DMS153 (cell line): ENCODE measurements at places on chromosomes 2 and 18.

DNA sequence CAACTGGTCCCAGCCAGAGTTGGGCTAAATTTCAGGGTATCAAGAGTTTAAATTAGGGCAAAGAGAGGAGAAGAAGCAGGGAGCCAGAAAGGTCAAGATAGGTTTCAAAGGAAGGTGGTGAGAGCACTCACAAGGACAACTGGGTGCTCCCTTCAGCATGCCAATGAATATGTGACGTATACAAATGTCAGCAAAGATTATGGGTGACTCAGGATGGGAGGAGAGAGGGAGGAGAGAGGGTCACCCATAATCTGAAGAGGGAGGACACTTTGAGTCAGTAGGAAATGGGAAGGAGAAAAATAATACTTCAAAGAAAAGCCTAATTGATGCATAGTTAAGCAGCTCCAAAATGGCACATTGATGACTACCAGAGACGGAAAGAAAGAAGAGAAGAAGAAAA, 53.1 kb upstream of the ABCA12 start:
- no peak for DNase-seq

DNA sequence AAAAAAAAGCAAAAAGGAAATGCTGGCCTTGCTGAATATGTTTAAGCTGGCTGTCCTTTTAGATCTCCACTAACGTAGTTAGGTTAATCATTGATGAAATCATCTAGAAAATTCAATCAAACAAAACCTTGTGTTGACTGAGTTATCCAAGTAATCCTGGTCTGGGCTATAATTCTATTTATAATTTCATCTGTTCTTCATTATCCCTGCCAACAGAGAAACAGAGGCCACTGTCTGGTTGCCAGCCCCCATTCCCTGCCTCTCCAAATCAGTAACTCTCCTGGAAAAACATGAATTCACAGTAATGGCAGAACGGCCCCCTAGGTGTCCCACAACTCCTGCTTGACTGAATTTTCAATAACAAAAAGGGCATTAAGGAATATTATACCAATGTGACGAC, 24.6 kb downstream of the DOCK10 start:
- DNase-seq: no peak

DNA sequence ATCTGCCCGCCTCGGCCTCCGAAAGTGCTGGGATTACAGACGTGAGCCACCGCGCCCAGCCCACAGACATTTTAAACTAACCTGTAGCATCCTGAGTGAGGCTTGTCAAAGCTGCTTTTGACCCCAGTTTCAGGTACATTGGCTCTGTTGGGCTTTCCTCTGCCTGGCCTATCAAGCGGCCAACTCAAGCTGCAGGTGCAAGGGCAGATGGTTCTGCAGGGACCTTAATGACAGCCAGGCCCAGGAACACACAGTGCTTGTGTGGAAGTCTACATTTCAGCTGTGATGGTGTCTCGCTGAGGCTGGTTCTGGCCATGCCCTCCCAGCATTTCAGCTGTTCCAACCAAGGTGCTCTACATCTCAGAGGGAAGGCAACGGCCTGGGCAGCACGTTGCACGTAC, 18.4 kb downstream of the INPP4A start:
- DNase-seq: no peak

GRCh38 chr2:143258126-143258892, 129.1 kb downstream of the ARHGAP15 start:
- DNase-seq: no peak

DNA sequence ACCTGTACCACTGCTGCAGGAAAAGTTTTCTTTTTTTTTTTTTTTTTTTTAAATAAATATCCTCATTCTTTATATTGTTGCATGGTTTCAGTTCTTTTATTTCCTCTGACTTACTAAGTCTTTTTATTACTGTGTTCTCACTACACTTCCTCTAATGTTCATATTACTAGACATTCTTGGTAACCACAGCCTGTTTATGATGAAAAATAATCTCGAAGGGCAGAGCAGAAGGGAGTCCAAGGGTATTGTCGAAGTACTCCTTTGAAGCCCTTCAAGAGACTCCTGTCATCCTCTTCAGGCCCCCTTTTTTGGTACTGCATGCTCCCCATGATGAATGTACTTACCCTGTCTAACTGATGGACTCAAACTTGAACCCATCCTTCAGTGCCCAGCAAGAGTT, 61.2 kb downstream of the RND3 start:
- no peak for DNase-seq

- no peak for DNase-seq
Measured at GRCh38 chr2:30298302-30298701, 67.0 kb downstream of the LBH start.

DNA sequence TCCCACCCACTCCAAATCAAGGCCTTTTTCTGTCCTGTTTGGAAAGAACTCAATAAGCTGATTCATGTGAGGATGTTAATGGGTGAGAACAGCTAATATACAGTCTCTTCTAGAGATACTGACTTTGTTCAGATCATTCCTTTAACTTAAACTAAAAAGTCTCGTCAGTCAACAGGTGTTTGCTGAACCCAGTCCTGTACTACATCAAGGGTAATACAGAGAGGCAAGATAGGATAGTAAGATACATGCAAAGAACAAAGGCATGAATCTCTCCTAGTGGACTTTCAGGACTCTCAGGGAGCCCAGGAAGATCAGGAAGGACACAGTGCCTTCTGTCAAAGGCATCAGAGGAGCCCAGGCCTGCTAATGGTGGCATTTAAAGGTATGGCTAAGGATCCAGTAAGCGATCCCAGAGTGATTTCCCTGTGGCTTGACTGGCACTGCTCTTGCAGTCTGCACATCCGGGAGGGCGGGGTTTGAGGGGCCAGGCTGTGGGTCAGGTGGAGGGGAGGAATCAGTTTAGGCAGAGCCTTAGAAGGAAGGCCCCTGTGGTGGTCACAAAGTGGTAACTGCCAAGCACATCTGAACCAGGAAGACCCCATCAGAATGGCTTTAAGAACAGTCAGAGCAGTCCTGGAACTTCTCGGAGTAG, 54.0 kb downstream of the EPAS1 start:
- no peak for DNase-seq

GRCh38 chr2:178199334-178199733, 5.0 kb downstream of the OSBPL6 start:
- DNase-seq: no peak

GRCh38 chr18:36638224-36638623, 190.6 kb downstream of the TPGS2 start:
- no peak for DNase-seq

DNA sequence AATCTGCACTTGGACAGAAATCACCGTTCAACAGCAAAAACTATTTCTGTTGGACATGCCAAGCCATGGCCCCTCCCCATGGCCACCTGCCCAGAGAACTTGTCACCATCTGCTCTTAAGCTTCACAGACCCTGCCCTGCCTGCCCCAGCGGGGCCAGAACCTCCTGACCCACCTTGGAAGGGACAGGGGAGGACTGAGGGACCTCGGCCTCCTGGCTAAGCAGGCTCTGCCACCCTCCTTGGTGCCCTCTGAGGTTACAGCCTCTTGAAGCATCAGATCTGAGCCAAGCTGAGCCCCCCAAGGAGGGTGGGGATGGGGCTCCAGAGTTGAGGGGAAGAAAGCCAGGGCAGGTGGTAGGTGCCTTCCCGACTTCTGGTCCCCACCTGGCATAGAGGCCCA, 6.5 kb downstream of the TEX261 start:
- no peak for DNase-seq

DNA sequence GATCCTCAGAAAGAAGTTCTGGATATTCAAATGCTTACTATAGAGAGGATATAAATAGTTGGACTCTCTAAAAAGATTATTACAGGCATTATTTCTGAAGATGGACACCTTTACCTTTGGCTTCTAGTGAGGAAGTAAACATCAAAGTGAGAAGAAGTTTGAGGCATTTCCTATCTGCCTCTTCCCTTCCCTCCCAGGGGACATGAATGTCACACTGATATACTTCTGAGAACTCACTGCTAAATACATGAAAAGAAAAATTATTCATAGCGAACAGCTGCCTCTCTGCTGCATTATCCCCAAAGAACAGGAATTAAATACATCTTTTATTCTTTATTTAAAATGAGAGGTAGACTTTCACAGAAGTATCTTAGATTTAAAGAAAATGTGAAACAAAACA, 63.6 kb upstream of the PGAP1 start:
- no peak for DNase-seq

- no peak for DNase-seq
Measured at GRCh38 chr2:39313575-39313974, 69.8 kb upstream of the CDKL4 start.

DNA sequence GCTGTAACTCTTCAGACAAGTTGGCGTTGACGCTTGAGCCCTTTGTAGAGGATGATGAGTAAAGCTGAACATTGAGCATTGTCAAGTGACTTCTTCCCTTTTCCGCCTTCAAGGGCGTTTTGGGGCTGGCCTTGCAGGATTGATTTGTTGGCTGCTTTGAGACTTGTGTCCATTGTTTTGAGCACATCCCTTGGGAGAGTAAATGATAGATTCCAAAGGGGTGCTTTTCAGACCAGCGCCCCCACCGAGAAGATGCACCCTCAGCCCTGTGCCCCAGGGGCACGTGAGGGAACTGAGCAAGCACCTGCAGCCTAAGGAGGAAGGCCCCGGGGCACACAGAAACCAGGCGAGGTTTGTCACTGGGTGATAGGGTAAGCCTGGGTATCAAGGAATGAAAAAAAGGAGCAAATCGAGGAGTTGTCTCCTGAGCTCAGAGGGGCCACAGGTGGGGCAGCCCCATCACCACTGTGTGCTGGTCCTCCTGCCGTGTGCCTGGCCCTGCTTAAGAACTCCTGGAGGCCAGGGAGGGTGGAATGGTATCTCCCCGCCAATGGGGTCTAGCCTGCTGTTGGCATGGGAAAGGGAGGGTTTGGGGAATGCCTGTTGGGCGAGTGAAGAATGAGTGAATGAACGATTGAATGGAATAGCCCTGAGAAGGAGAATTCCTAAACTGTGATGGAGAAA, 64.0 kb downstream of the RAB31 start:
- DNase-seq: no peak

DNA sequence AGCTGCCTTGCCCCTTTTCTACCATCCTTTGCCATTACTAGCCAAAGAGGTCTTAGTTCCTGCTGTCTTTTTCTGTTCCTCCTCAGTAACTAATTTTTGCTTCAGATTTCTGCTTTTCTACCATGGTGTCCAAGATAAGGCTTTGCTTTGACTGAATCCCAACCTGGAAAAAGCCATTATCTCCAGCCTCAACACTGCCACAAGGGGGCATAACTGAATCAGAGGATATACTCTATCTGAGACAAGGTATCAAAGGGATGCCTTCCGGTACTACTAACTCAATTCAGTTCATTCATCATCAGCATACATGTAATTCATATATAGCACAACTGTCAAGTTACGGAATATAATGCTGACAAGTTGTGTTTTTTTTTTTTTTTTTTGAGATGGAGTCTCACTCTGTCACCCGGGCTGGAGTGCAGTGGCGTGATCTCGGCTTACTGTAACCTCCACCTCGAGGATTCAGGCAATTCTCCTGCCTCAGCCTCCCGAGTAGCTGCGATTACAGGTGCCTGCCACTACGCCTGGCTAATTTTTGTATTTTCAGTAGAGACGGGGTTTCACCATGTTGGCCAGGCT, 11.4 kb downstream of the OSGEPL1 start:
- DNase-seq: peak; percentile 1

DNA sequence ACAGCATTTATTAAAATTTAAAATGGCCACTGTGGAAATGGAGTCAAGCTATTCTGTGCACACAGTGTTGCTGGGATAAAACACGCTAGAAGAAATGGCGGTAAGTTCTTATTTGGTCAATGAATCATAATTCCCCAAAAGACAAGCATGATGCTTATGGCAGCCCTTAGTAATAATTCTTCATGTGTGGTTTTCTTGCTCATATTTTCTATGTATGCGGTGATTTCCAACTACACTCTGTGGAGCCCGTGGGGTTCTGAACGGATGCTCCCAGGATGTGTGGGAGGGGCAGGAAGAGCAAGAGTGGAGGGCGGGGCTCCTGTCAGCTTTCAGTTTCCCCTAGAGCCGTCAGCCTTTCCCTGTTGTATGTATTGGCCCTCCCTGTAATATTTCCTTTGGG, 91.7 kb upstream of the RMDN2 start:
- no peak for DNase-seq

GRCh38 chr2:64142741-64143168, 1.5 kb downstream of the PELI1 start:
- DNase-seq: no peak

- no peak for DNase-seq
Measured at GRCh38 chr2:70999362-70999761, 4.7 kb upstream of the TEX261 start.

- no peak for DNase-seq
Measured at GRCh38 chr2:15756011-15756550, 164.4 kb downstream of the DDX1 start.

DNA sequence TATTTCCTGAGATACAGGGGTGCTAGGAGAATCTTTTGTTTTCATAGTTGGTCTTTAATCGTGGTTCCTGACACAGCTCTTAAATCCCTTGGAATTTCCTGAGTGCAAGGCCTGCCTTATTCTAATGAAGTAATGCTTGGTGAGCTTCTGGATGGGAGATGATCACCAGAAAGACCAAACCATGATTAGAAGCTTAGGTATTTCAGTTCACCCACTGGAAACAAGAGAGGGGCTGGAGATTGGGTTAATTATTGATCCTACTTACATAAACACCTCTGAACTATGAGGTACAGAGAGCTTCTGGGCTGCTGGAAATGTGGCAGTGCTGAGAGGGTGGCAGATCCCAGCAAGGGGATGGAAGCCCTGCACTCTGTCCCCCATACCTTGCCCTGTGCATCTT, 406.8 kb downstream of the THSD7B start:
- DNase-seq: no peak

DNA sequence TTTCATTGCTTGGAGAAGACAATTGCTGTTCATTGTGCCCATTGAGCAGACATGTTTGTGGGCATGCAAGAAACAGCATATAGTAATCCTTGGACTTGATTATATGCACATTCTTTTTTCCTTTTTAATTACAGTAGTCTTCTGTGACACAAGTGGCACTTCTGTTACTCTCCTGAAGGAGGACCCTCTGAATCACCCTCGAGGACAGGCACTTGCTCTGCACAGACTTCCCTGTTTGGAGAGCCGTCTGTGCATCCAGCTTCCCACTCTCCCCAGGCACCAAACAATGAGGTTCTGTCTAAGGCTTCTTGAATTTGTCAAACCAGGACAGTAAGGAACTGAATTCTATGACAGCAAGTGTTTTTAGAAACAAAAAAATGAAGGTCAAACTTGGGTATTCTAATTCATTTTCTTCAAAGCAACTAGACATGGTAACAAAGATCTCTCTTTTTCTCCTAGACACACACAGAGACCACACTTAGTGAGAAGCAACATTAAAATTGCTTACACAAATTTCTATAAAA, 844.6 kb upstream of the ID2 start:
- DNase-seq: no peak

- no peak for DNase-seq
Measured at GRCh38 chr2:62919041-62919440, 131.6 kb upstream of the OTX1 start.

GRCh38 chr2:54551123-54551756, 95.1 kb downstream of the SPTBN1 start:
- DNase-seq: no peak

GRCh38 chr18:8536922-8537321, 72.3 kb upstream of the RAB12 start:
- no peak for DNase-seq

- no peak for DNase-seq
Measured at GRCh38 chr2:216665242-216665641, 30.1 kb downstream of the IGFBP5 start.

GRCh38 chr2:3299703-3300102, 77.9 kb downstream of the EIPR1 start:
- DNase-seq: no peak

GRCh38 chr2:124323321-124323720, 298.2 kb downstream of the CNTNAP5 start:
- DNase-seq: no peak
